Neuronal stem cell (in vitro differentiated cells): ENCODE measurements at places on chromosomes 11 and 22.
A peak's percentile ranks its signal among the peaks of the same experiment; 100 is the strongest.

DNA sequence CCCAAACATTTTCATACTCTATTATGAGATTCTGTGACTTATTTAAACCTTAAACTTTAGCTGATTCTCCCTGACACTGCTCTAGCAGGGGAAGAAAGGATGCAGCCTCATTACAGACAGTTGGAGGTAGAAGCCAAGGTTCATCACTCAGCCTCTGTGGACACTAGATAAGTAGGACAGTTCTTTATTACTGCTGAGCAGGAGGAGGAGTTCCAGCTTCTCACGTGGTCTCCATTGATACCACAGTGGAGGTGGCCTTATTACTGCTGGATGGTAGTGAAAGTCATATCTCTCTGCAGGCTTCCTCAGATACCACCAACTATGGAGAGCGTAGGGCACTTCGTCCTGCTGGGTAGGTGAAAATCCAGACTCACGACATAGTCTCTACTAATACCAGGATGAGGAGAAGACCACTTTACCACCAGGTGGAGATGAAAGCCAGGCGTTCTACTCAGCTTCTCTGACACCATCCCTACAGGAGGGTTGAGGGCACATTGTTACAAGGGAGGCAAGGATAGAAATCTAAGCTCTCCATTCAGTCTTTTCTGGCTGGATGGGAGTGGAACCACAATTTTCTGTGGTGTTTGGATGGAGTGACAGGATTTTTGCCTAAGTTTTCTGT, 13.1 kb upstream of the ANGPTL5 start:
- H3K27ac ChIP-seq: no peak overlapping the region
- H3K36me3 ChIP-seq: no peaks in the 10 kb centered on the region
- H3K27me3 ChIP-seq: no peaks in the 10 kb centered on the region
- H3K4me3 ChIP-seq: no peak overlapping the region
- peaks cover 4% of the 10 kb centered on the region for H3K4me1 ChIP-seq

DNA sequence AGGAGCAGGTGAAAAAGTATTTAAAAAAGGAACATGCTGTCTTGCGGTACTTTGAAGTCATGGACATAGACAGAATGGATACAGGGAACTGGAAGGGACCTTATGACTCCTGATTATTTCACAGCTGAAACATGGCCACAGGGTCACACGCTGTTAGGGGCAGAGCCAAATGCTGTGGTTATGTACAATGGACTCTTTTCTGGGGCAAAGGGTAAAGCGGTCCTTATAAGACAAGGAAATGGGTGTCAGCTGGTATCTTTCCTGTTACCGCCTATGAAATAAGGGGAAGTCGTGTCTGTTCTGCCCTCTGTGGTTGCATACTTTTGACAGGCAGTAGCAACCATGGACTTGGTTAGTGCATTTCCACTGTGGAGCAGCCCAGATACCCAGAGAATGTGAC, 12.8 kb upstream of the ST14 start:
- H3K27me3 ChIP-seq: no peaks in the 10 kb centered on the region
- no peak overlapping the region for H3K27ac ChIP-seq
- peaks cover 77% of the 10 kb centered on the region for H3K36me3 ChIP-seq
- DNase-seq: no peak
- no peak overlapping the region for H3K4me3 ChIP-seq
- peaks cover 19% of the 10 kb centered on the region for H3K4me1 ChIP-seq

DNA sequence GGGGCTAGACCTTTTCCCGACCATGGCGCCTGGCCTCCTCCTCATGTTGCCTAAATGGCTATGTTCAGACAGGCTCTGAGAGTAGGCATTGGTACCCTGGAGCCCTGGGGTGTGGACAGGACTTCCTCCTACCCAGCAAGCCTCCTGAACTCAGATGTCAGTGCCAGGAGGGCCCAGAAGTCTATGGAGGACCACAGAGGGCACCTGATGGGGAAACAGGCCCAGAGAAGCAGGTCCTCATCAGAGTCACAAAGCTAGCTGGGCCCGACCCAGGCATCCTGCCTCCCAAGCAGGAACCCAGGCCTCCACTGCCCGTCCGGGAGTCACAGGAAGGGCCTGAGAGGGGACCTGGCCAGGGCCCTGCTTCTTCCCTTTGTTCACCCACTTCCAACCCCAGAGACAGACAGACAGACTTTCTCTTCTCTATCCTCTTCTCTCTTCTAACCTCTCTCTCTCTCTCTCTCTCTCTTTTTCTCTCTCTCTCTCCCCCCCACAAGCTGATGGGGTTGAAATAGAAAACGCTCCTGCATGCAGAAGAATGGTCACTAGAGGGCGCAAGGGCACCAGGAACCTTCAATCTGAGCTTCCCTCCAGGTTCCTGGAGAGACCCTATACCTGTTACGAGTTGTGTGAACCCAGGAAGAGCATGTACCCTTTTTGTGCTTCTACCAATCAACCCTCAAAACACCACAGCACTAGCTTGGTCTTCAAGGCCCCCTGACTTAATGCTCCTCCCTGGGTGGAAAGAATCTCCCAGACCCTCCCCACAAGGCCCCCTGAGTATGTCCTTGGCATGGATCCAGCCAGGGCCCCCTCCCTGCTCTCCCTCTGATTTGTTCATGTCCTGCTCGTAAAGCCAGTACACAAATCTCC, 27.1 kb downstream of the ARAP1 start:
- H3K36me3 ChIP-seq: no peaks in the 10 kb centered on the region
- peaks cover 20% of the 10 kb centered on the region for H3K4me1 ChIP-seq
- H3K27me3 ChIP-seq: no peaks in the 10 kb centered on the region
- no peak overlapping the region for H3K4me3 ChIP-seq
- no peak overlapping the region for H3K27ac ChIP-seq

GRCh38 chr22:44596396-44597125, 98.5 kb upstream of the RTL6 start:
- peak overlapping the region; percentile 6 for H3K27ac ChIP-seq
- H3K27me3 ChIP-seq: peaks cover 28% of the 10 kb centered on the region
- no peak for DNase-seq

DNA sequence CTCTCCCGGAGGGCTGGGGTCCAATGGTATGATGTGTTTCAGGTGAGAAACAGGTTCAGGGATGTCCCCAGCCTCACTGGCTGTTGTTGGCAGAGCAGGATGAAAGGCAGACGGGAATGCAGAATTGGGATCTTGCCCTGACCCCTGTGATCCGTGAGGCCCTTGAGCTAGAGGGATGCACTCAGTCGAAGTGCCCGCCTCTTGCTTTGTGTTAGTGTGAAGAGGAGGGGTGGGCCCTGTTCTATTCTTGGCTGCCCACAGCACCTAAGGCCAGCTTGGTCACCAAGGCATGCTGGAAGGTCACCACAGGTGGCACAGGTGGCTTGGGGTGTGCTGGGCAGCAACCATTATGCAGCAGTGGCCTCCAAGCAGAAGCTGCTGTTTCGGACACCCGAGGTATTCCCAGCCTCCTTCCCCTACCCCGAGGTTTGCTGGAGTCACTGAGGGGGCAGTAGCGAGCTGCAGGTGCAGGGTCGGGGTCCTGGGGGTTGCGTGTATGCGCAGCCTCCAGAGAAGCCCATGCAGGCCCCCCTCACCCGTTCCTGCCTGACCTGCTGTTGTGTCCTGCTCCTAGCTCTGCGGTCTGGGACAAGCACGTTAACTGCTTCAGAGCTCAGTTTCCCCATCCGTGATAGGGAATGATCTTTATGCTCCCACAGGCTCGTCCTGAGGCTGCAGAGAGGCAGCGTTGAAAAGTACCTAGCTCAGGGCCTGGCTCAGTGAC, 13.0 kb downstream of the LRP5 start:
- DNase-seq: no peak
- H3K36me3 ChIP-seq: peaks cover 2% of the 10 kb centered on the region

- H3K4me1 ChIP-seq: no peaks in the 10 kb centered on the region
- no peak for DNase-seq
- no peak within 1 kb of the TSS for H3K27ac ChIP-seq
- H3K27me3 ChIP-seq: no peaks in the 10 kb centered on the region
Measured at GRCh38 chr11:71565263-71565662, at the start of gene KRTAP5-10. Gene KRTAP5-10, plus strand, starts transcription at chr11:71565563. Its CDS starts 25 bp downstream, at chr11:71565588.

- peak overlapping the region; percentile 23 for H3K4me3 ChIP-seq
- H3K36me3 ChIP-seq: no peaks in the 10 kb centered on the region
- peaks cover 1% of the 10 kb centered on the region for H3K4me1 ChIP-seq
- H3K27ac ChIP-seq: no peak overlapping the region
Measured at GRCh38 chr11:111449696-111450479, 62.3 kb downstream of the BTG4 start.

GRCh38 chr11:128624269-128625175, 37.2 kb upstream of the ETS1 start:
- H3K36me3 ChIP-seq: no peaks in the 10 kb centered on the region
- H3K27me3 ChIP-seq: no peaks in the 10 kb centered on the region
- no peak overlapping the region for H3K4me3 ChIP-seq
- peaks cover 2% of the 10 kb centered on the region for H3K4me1 ChIP-seq

DNA sequence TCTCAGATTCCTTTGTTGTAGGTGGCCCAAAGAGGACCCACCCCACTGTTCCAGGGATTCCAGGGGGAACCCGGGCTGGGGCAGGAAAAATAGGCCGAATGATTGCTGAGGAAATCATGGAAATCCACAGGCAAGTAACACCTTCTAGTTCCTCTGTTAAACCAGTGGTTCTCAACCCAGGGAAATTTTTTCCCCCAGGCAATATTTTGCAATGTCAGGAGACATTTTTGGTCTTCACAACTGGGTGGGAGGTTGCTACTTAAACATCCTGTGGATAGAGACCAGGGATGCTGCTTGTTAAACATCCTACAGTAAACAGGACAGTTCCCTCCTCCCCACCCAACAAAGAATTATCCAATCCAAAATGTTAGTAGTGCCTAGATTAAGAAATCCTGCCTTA, 84.7 kb downstream of the BTBD10 start:
- H3K27me3 ChIP-seq: no peaks in the 10 kb centered on the region
- no peaks in the 10 kb centered on the region for H3K4me1 ChIP-seq
- H3K36me3 ChIP-seq: no peaks in the 10 kb centered on the region

GRCh38 chr11:124460459-124460858, 15.0 kb upstream of the OR8B8 start:
- H3K4me1 ChIP-seq: no peaks in the 10 kb centered on the region
- DNase-seq: no peak
- no peaks in the 10 kb centered on the region for H3K27me3 ChIP-seq
- no peaks in the 10 kb centered on the region for H3K36me3 ChIP-seq
- no peak overlapping the region for H3K27ac ChIP-seq
- no peak overlapping the region for H3K4me3 ChIP-seq

DNA sequence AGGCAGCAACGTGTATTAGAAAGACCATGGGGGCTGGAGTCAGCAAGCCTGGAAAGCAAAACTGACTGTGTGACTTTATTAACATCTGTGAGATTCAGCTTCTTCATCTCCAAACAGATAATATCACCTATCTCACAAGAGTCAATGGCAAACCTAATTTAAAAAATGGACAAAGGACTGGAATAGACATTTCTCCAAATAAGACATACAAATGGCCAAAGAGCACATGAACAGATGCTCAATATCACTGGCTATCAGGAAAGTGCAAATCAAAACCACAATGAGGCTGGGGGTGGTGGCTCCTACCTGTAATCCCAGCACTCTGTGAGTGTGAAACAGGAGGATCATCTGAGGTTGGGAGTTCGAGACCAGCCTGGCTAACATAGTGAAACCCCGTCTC, 69.6 kb downstream of the CLPB start:
- no peaks in the 10 kb centered on the region for H3K27me3 ChIP-seq
- H3K36me3 ChIP-seq: no peaks in the 10 kb centered on the region
- DNase-seq: no peak
- no peaks in the 10 kb centered on the region for H3K4me1 ChIP-seq
- H3K4me3 ChIP-seq: no peak overlapping the region

DNA sequence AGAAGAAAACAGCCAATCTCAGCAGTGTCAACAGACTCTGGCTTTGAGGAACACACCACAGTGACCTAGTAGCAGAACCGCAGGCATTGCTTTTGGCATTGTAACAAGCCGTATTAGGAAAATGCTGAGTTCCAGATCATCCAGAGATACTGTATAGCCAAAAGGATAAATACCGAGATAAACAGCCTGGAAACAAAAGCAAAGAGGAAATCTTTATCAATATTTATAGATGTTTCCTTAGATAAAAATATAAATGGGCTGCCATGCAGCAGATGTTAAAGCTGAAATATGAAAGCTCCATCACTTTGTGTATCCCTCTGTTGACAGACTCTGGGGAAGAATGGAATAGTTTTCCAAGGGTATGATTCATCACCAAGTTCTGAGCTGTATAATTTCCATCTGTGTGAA, 98.9 kb upstream of the TP53AIP1 start:
- H3K4me3 ChIP-seq: no peak overlapping the region
- H3K27ac ChIP-seq: no peak overlapping the region
- H3K4me1 ChIP-seq: no peaks in the 10 kb centered on the region

DNA sequence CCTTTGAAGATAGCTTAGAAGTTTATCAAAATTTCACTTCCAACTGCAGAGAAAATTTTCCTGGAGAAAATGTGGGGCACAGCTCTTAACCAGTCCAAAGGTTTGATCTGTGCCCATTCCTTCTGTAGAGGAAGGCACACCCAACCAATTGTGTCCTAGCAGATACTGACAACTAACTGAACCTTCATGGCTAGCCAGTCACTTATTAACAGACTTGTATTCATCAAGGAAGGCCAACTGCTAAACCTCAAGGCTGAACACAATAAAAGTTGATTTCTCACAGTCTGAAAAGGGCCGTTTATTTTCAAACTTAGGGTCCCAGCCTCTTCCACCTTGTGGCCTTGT, 19.5 kb downstream of the SYT13 start:
- no peak overlapping the region for H3K27ac ChIP-seq
- H3K36me3 ChIP-seq: no peaks in the 10 kb centered on the region
- H3K4me3 ChIP-seq: no peak overlapping the region
- peaks cover 11% of the 10 kb centered on the region for H3K4me1 ChIP-seq

DNA sequence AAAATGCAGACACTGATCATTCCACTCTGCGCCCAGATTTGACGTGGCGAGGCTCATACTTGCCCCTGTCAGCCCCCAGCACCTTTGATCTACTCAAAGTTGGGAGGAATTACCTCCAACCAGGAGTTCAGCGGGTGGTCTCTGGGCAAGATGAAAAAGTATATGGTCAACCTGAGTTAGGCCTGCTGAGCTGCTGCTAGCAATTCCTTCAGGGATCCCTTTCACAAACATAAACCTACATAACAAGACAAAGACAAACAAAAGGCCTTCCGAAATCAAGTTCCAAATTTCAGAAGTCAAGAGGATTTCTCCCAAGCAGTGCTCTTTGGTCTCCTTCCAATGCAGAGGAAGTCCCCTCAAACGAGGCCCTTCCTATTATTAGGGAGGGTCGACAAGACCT, 20.8 kb downstream of the CLDN5 start:
- no peak overlapping the region for H3K4me3 ChIP-seq
- no peaks in the 10 kb centered on the region for H3K4me1 ChIP-seq
- H3K36me3 ChIP-seq: peaks cover 87% of the 10 kb centered on the region
- H3K27me3 ChIP-seq: no peaks in the 10 kb centered on the region
- no peak for DNase-seq
- H3K27ac ChIP-seq: no peak overlapping the region

DNA sequence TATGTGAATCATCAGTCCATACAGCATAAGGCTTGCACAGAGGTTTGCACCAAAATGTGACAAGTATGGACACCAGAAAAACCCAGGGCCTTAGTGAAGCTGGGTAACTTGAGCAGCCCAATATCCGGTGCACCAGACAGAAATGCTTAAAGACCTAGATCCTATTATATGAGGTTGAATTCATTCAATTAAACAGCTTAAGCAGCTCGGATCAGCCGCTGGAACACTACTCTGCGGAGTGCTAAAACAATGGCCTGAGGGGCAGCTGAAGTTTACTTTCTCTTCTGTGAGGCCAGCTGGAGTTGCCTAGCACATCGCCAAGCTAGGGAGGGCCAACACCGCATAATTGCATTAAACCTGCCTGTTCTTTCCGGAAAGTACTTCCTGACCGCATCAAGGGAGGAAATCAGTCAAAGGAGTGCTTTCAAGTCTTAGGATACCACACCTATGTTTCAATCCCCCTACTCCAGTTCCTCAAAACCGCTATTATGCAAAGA, 17.0 kb upstream of the FAM181B start:
- H3K36me3 ChIP-seq: no peaks in the 10 kb centered on the region
- peaks cover 6% of the 10 kb centered on the region for H3K4me1 ChIP-seq
- H3K27ac ChIP-seq: no peak overlapping the region
- no peak overlapping the region for H3K4me3 ChIP-seq
- DNase-seq: peak; percentile 65
- peaks cover 3% of the 10 kb centered on the region for H3K27me3 ChIP-seq
